ENCODE measurements at places on chromosomes 5 and 9. TPM values are rescaled to one million over a fixed set of nuclear protein-coding genes. Genes with fewer than 3 reads are reported as not detected.

DNA sequence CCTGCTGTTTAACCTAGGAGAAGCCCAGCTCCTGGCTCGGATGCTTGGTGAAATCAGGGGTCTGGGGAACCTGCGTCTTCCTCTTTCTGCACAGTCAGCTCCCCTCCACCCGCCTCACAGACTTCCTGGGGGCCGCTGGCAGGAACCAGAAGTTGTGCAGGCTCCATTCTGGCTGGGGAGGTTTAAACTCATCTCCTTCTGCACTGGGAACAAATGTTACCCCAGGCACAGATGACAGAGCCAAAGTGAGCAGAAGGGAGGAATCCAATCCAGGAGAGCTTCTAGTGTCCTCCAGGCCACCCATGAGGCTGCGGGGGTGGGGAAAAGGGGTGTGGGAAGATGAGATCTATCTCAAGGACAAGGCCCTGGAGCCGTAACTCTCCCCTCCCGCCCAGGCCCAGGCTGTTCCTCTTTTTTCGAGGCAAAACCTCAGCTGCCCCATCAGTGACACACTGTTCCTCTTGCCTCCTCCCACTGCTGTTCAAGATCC is 31.2 kb downstream of the KCNMB1 start:
- DNase-seq, result no peak

DNA sequence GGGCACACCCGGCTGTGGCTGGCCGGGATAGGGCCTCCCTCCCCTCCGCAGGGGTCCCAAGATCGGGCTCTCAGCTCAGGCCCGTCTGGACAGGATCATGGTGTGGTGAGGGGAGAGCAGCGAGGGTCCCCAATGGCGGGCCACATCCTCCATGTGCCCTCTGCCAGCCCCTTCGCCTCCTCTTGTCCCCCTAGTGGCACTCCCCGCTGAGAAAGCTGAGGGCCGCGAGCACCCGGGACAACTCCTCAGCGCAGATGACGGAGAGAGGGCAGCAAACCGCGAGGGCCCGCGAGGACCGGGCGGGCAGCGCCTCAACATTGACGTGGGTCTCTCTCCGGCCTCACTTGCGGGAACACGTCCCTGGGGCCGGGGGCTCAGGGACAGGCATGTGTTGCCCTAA is 24.6 kb downstream of the NKD2 start:
- DNase-seq, result no peak

DNA sequence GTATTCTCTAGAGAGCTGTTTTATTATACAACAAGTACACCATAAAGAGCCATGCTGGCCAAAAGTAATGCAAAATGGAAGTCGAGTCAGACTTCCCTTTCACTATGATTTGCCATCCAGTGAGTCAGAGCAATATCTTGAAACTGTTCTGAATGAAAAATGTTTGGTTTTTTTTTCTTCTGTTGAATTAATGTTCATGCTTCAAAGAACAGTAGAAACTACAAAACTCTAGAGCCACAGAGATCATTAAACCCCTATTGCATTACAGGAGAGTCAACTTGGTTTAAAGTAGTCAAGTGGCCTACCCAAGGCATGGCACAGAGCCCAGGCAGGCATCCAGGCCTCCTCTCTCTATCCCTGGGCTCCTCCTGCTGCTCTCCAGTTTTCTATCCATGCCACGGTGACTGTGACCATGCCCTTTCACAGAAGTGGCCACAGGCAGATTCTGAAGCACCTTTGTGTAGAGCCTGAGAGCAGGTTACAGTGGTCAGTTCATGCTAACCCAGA is 358.9 kb downstream of the DEPDC1B start:
- DNase-seq, result no peak

DNA sequence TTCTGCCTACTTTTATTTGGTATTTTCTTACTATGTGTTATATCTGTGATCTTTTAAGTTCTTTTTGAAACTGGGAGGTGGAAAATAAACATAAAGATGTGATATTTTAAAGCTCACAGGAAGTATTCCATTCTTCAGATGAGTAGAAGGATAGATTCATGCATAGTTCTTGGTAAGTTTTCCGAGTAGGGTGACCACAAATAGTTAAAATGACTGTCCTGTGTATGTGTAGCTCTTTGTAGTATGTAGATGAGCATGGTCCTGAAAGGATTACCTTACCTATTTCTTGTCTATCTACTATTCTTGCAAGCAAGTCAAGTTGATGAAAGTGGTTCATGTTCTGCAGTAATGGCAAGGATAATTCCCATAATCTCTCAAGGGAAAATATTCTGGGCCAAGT is 47.7 kb downstream of the SRFBP1 start:
- no peak for DNase-seq

DNA sequence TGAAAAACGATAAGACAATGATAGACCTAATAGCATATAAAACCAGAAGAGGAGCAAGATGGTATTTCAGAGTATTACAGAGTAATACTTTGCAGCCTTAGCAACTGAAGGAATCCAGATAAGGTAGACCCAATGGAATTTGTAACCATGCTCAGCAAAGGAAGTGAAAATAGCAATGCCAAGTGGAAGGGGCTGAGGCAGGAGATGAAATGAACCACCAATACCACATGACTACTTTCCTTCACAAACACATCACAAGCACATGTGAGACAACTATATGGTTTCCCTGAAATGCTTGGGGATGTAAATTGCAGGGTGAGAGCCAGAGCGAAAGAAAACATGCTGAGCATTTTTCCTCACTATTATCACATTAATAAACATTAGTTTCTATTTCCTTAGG is 79.8 kb upstream of the MELK start:
- no peak for DNase-seq

- no peak for DNase-seq
These were observed 111.5 kb downstream of the KDM4C start for GRCh38 chr9:6869081-6869948.

DNA sequence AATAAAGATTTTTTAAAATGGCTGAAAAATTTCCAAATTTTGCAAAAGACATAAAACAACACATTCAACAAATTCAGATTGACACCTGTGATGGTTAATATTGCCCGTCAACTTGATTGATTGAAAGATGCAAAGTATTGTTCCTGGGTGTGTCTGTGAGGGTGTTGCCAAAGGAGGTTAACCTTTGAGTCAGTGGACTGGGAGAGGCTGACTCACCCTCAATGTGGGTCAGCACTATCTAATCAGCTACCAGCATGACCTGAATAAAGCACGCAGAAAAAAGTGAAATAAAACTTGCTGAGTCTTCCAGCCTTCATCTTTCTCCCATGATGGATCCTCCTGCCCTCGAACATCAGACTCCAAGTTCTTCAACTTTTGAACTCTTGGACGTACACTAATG is 868.0 kb upstream of the CTNND2 start:
- DNase-seq, result no peak

- DNase-seq, result no peak
These were observed 12.1 kb upstream of the ORM1 start for GRCh38 chr9:114310471-114311450.

DNA sequence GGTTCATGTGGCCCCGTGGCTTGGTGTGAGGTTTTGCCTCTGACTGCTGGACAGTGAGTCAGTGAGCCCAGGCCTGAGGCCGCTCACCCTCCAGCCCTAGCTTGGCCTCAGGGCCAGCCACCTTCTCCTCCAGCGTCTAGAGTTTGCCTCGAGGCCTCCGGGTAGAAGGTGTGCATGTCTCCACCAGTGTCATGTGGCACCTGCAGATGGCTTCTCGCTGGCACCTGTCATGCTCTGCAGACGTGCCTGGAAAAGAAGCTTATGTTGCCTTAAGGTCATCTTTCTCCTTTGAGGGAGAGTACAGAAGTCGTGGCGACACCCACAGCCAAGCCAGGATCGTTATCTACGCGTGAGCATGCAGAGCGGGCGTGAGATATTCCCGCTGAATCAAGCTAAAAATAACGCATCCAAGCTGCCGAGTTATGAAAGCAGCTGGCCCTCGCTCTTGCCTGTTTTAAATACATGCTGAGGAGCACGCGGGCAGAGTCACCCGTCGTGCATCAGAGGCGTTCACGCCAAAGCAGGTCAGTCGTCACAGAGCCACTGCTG is 79.7 kb upstream of the FCN2 start:
- no peak for DNase-seq

DNA sequence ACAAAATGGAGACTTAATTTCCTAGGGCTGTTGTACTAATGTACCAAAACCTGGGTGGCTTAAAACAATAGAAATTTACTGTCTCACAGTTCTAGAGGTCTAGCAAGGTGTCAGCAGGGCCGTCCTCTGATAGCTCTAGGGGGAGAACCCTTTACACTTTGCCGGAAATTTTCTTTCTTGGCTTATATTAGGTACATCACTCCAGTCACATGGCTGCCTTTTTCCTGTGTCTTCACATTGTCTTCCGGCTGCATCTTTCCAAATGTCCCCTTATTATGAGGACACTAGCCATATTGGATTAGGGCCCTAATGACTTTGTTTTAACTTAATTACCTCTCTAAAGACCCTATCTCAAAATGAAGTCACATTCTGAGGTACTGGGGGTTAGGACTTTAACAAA is 5.8 kb downstream of the UHRF2 start:
- DNase-seq, result no peak

DNA sequence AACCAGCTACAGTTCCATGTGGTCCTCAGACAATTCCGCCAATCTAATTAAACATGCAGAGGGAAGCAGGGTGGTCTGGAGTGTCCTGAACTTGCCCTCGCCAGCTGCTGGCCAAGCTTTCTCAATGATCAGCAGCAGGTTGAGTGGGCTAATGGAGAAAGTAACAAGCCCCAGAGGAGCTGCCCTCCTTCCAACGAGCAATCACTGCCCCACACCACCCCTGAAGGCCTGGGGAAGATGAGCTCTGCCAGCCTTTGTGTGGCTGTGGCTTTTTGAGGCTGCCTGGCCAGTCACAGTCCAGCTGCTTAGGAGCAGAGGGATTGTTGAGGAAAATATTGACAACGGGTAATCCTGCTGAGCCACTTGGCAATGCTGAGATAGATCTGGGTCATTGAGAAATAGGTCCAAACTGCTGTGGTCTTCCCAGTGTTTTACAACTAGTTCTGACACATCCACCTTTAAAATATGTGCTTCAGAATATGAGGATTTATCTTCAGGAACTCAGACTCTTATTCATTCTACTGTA is 107.3 kb downstream of the CD180 start:
- DNase-seq, result no peak

DNA sequence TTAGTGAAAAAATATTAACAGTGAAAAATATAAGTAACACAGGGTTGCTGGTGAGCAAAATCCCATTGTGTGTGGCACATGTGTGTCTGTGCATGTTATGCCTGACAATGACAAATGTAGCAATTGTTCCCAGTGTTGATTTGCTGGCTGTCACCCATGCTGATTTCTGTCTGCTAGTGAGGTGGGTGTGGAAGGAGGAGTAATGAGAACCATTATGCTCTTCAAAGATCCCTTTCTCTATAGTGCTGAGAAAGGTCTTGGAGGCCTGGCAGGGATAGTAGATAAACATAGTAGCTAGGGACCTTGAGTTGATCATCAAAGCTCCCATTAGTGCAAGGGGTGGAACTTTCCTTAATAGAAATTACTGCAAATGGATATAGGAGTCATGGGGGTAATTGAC is 152.5 kb upstream of the CLINT1 start:
- no peak for DNase-seq

DNA sequence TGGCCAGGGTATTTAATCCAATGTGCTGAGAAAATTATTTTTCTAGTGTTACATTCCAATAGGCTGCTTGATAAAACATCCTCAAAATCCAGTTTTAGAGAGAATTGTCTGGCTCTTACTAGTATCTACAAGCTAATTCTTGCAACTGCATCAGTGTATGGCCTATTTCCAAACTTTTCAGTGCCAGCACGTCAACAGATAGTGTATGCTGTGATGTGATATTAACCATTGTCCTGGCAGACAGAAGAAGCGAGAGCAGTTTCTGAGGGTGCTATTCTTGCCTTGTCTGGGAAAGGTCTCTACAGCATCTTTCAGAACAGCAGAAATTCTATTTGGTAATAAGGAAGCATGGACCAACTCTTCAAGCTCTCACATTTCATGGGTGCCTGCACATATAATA is 174.2 kb upstream of the CDH12 start:
- DNase-seq, result no peak

GRCh38 chr9:98406469-98406868 is 151.0 kb upstream of the TBC1D2 start:
- no peak for DNase-seq

DNA sequence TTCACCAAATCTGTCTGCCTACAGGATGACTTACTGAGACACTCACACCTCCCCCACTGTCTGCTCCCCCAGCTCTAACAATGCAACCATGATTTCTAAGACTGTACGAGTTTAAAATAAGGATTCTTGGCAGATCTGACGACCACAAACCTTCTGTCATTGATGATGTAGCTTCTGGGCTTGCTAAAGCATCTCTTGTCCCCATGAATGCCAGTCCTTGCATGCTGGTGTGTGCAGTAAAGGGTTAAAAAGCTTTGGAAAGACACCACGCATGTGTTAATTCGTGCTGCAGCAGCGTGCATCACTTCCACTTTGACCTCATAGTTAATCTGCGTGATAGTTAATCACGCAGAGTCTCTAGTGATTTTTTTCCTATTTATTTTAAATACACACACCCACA is 411 bp upstream of the GABRG2 start:
- no peak for DNase-seq

DNA sequence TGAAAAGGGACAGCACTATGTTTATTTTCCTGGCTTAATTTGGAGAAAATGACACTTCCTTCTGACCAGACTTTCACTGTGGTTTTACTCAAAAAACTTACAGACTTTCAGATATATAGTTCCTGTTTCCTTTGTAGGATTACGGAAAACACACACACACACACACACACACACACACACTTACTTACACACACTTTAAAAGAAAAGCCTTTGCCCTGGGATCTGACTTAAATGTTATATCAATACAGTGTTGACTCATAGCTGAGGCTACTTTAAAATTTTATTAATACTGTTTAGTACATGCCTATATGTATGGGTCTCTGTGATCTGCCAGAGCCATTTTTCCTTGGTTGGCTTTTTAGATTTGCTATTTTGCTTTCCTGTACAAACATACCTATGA is 758.3 kb downstream of the DNAH5 start:
- no peak for DNase-seq

GRCh38 chr5:10746711-10747110 is 14.3 kb downstream of the DAP start:
- DNase-seq, result no peak

DNA sequence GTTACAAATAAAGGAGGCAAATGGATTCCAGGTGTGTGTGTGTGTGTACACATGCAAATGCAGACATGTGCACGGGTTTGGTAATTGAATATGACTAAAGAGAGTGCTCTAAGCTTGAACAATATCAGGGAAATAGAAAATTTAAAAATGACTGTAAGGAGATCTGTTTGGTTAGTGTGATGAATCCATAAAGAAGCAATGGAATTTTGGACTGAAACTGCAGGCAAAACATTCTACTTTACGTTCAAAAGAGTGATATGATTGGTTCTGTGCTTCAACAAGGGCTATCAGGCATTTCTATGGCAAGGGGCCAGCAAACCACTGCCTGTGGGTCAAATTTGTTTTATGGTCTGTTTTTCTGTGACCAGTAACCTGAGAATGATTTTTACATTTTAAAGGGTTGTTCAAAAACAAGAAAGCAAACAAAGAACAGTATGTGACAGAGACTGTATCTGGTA is 332.8 kb upstream of the KLF9 start:
- DNase-seq, result no peak

RMRP gene
- 21,271 TPM for total RNA-seq

ADGRV1 gene
- 0.08 TPM for total RNA-seq

OTP gene
- not detected for total RNA-seq

PCDHGA3 gene
- not detected for total RNA-seq

FAM13B gene
- 68.9 TPM for total RNA-seq

AMBP gene
- not detected for total RNA-seq

BRINP1 gene
- total RNA-seq, result not detected
